ENCODE measurements at places on chromosomes 3 and 15. TPM values are rescaled to one million over a fixed set of nuclear protein-coding genes. Genes with fewer than 3 reads are reported as not detected.

The CPOX gene
- 18.4 TPM for total RNA-seq

The FGD5 gene
- total RNA-seq, result 3.4 TPM

The ZNF619 gene
- 9.7 TPM for total RNA-seq

The AMIGO3 gene
- total RNA-seq, result not detected

The CCNB2 gene
- total RNA-seq, result 27.1 TPM

The EXD1 gene
- total RNA-seq, result not detected

The FAM43A gene
- total RNA-seq, result 11.0 TPM

The LYZL4 gene
- not detected for total RNA-seq

The DUOX2 gene
- 1.6 TPM for total RNA-seq

The ESYT3 gene
- total RNA-seq, result 5.9 TPM

The ACTRT3 gene
- total RNA-seq, result 3.1 TPM

The PRTG gene
- 17.5 TPM for total RNA-seq

The SLC25A20 gene
- total RNA-seq, result 10.7 TPM

The OXTR gene
- total RNA-seq, result 12.7 TPM

The CHRM5 gene
- not detected for total RNA-seq
